Mesenteric fat pad (tissue), 1 donor: ENCODE measurements at places on chromosomes 6 and 20. TPM values are rescaled to one million over a fixed set of nuclear protein-coding genes. Genes with fewer than 3 reads are reported as not detected.

The TSBP1 gene
- total RNA-seq = not detected

- DNase-seq = no peak
Measured at GRCh38 chr6:146805546-146806325, 207.0 kb downstream of the ADGB start.

The DAAM2 gene
- 83.8 TPM for total RNA-seq

GRCh38 chr20:5316188-5317158, at the start of gene PROKR2:
Gene PROKR2 (minus strand): TSS chr20:5316954. CDS start chr20:5314369, 2,585 bp downstream.
- DNase-seq = no peak

The HLA-DOA gene
- 5.0 TPM for total RNA-seq

The RCAN2 gene
- total RNA-seq = 6.7 TPM
